ENCODE measurements at places on chromosomes 13 and 19. TPM values are rescaled to one million over a fixed set of nuclear protein-coding genes. Genes with fewer than 3 reads are reported as not detected.
A peak's percentile ranks its signal among the peaks of the same experiment; 100 is the strongest.

DNA sequence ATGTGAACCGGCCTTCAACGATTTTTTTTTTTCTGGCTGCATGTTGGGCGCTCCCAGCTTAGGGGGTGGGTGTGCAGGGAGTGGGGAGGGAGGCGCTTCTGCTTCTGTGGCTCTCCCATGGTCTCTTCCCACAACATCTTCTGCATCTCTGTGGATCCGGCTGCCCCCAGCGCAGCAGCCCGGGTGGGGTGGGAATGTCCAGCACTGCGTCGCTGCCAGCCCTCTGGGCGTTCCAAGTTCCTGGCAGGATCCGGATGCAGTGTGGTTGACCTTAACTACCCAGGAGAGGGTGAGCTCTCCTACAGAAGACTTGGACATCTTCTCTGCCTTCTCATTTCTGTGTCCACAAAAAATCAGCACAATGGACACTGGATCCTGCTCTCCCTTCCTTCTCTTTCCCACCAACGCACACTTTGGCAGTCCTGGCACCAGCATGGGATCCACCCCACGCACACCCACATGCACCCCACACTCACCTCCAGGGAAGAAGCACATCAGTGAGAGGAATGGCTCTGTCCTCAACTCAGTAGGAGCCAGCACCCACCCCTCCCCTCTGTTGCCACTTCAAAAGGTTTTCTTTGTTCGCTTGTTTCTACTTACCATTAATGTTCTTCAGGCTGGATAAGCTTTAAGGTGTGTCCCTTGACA, 177.3 kb downstream of the COL4A1 start:
- H3K4me3 ChIP-seq: no peak overlapping the region
- H3K36me3 ChIP-seq: no peaks in the 10 kb centered on the region
- no peaks in the 10 kb centered on the region for H3K4me1 ChIP-seq
- H3K27me3 ChIP-seq: no peaks in the 10 kb centered on the region
- H3K27ac ChIP-seq: no peak overlapping the region

DNA sequence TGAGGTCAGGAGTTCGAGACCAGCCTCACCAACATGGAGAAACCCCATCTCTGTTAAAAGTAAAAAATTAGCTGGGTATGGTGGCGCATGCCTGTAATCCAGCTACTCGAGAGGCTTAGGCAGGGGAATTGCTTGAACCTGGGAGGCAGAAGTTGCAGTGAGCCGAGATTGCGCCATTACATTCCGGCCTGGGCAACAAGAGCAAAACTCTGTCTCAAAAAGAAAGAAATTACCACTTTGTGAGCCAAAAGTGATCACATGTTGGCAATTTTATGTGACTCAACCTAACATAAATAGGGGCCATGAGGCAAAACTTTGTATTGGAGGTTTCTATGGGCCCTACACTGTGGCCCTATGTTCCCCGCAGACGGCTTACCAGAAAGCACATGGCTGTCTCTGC, 72.2 kb downstream of the MAP4K1 start:
- no peak overlapping the region for H3K27ac ChIP-seq
- no peaks in the 10 kb centered on the region for H3K36me3 ChIP-seq
- no peak for DNase-seq
- no peaks in the 10 kb centered on the region for H3K4me1 ChIP-seq
- H3K4me3 ChIP-seq: no peak overlapping the region

DNA sequence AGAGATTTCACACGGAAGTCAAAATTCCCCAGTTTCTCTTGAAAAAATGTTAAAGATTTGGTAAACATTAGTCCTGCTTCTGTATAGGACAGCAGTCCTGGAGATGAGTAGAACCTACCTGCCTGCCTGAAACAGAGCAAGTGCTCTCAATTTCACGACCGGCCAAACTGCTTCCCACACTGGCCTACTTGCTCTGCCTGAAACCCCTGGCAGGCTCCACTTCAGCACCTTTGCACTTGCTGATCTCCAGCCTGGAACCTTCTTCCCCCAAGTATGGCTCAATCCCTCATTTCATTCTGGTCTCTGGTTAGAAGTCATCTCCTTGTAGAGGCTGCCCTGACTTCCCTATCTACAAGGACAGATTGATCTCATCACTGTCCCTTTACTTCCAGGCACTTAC, 271.4 kb downstream of the DLEU7 start:
- no peak for DNase-seq
- H3K36me3 ChIP-seq: no peaks in the 10 kb centered on the region
- no peak overlapping the region for H3K4me3 ChIP-seq

DNA sequence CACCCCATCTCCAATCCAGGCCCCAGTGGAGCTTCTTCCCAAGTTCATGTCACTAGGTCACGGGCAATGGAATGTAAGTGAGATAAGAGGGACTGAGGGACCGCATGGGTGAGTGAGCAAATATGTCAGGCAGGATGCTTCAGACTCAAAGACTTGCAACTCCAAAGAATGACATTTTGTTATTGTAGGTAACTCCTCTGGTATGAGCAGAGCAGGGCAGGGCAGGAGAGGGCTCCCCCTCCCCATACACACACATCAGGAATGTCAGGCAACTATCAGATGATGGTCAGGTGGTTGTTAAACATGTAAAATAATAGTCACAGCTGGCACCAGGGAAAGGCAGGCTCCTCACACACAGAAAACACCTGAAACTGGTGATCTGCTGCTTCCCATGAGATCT, 10.6 kb downstream of the ERVV-2 start:
- DNase-seq: peak; percentile 21
- no peaks in the 10 kb centered on the region for H3K27me3 ChIP-seq
- no peak overlapping the region for H3K27ac ChIP-seq
- H3K4me1 ChIP-seq: no peaks in the 10 kb centered on the region
- no peaks in the 10 kb centered on the region for H3K36me3 ChIP-seq

DNA sequence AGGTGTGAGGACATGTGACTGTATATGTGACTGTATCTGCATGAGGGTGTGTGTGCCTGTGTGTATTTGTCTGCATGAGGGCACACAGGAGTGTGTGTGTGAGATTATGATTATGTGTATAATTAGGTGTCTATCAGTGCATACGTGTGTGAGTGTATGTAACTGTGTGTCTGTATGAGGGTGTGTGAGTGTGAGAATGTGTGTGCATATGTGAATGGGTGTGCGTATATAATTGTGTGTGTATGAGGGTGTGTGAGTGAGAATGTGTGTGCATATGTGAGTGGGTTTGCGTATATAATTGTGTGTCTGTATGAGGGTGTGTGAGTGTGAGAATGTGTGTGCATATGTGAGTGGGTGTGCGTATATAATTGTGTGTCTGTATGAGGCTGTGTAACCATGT, 3.0 kb upstream of the ACSBG2 start:
- no peaks in the 10 kb centered on the region for H3K27me3 ChIP-seq
- no peak for DNase-seq
- H3K36me3 ChIP-seq: no peaks in the 10 kb centered on the region
- H3K4me3 ChIP-seq: no peak overlapping the region

- peak overlapping the region; percentile 69 for H3K4me3 ChIP-seq
- H3K27ac ChIP-seq: peak overlapping the region; percentile 49
- peaks cover 26% of the 10 kb centered on the region for H3K4me1 ChIP-seq
- no peaks in the 10 kb centered on the region for H3K36me3 ChIP-seq
These were observed 4.1 kb downstream of the IRS2 start for GRCh38 chr13:109782066-109782822.

CCL25 gene
- not detected for total RNA-seq

GRCh38 chr13:82439159-82439904, 1442.9 kb downstream of the SLITRK1 start:
- no peaks in the 10 kb centered on the region for H3K4me1 ChIP-seq
- no peaks in the 10 kb centered on the region for H3K27me3 ChIP-seq
- no peaks in the 10 kb centered on the region for H3K36me3 ChIP-seq
- no peak overlapping the region for H3K27ac ChIP-seq
- no peak for DNase-seq

GRCh38 chr19:22919946-22920345, 83.0 kb downstream of the ZNF728 start:
- H3K4me1 ChIP-seq: no peaks in the 10 kb centered on the region
- H3K27me3 ChIP-seq: no peaks in the 10 kb centered on the region
- H3K4me3 ChIP-seq: no peak overlapping the region
- no peak overlapping the region for H3K27ac ChIP-seq

GRCh38 chr13:82720986-82721385, 1161.3 kb downstream of the SLITRK1 start:
- no peaks in the 10 kb centered on the region for H3K4me1 ChIP-seq
- H3K27me3 ChIP-seq: no peaks in the 10 kb centered on the region
- H3K27ac ChIP-seq: no peak overlapping the region

APOE gene
- 122 TPM for total RNA-seq

DNA sequence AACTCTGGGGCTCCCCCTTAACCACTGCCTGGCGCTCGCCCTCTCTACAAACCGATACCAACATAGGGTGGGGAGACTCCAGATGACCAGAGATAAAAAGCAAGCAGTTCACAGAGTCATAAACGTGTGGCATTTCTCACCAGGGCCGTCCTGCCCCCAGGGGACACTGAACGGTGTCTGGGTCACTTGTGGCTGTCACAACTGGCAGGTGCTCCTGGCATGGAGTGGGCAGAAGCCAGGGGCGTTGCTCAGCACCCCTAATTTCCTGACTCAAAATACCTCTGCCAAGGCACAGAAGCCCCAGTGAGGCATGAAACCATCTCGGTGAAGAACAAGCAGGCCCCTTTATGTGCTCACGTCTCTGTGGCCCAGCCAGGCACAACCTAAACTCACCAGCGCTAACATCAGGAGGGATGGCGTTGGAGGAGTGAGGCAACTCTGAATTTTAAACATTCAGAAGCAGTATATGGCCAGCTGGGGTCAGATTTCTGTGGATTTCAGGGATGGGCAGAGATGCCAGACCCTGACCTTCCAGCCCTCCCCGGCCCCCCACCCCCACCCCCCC, 1.8 kb downstream of the PIP5K1C start:
- H3K36me3 ChIP-seq: no peaks in the 10 kb centered on the region
- no peak overlapping the region for H3K27ac ChIP-seq
- DNase-seq: no peak
- no peak overlapping the region for H3K4me3 ChIP-seq

DNA sequence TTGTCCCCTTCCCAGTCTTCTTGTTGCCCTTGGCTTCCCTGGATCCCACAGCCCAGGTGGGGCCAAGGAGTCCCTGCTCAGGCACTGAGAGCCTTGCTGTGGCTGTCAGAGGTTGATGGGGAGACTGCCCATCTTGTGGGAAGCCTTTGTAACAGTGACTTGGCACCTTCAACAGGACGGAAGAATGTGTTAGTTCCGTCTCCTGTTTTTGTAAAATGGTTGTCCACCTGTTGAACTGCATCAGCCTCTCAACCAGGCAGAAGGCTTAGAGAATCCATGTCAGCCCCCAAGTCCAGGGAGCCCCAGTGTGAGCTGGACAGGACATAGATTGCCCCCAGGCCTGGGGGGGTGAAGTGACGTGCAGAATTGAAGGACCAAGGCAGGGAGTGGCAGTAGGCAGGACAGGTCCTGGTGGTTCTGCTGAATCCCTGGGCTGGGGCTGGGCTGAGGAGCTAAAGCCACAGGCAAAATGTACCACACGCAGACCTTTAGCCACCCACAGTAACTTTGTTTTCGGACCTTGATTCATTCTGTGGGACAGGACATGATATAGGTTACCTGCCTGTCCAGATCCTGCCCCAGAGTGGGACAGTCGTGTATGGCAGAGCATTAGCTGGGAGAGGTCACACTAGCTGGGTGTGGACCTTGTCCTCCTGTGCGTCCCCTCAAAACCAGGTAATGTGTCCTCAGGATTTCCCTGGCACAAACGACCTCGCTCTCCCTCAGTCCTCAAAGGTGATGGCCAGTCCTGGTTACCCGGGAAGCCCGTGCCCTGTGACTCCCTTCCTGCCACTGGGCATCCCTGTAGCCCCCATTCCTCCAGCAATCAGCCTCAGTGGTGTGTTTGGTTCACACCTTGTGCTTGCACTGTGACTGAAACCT, 47.0 kb downstream of the GATAD2A start:
- H3K4me1 ChIP-seq: peaks cover 24% of the 10 kb centered on the region
- DNase-seq: no peak
- no peaks in the 10 kb centered on the region for H3K27me3 ChIP-seq

SBK3 gene
- total RNA-seq: 0.66 TPM

- DNase-seq: no peak
- H3K27me3 ChIP-seq: no peaks in the 10 kb centered on the region
These were observed 4.9 kb downstream of the LIPE start for GRCh38 chr19:42422092-42422900.

GRCh38 chr19:35347171-35347929, at the start of gene FFAR1:
Gene FFAR1, plus strand, starts transcription at chr19:35347902. Its CDS starts 3,650 bp downstream, at chr19:35351552.
- no peaks in the 10 kb centered on the region for H3K27me3 ChIP-seq
- H3K36me3 ChIP-seq: no peaks in the 10 kb centered on the region
- H3K4me3 ChIP-seq: no peak within 1 kb of the TSS
- no peaks in the 10 kb centered on the region for H3K4me1 ChIP-seq

- no peak overlapping the region for H3K27ac ChIP-seq
- no peaks in the 10 kb centered on the region for H3K27me3 ChIP-seq
- no peak for DNase-seq
These were observed 15.6 kb downstream of the FBXO46 start for GRCh38 chr19:45715139-45715538.

DNA sequence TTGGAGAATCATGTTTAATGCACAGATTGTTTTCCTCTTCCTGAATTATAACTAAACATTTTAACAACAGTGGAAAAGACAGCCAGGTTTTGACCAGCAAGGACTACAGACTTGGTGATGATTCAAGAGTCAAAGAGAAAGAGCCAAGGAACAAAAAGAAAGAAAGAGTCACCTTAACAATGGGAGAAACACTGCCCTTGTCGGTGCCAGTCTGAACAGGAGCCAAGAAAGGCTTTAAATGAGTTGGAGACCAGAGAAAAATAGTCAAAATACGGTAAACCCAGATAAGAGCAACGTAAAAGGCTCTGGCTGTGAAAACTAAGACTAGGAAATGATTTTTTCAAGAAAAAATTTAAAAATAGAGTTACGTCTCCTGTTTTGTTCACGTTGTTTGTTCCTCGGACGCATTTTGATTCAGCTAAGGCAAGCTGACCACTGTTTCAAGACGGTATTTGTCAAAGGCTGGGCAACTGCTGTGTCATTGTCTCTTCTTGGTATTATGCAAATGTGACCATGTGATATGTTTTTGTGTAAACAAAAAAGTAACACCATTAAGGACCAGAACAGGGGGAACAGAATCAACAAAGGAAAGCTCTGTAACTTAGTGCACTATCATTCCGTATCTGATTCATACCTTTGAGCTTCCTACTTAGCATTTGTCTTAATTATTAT, 634.5 kb downstream of the LIG4 start:
- no peaks in the 10 kb centered on the region for H3K27me3 ChIP-seq
- no peaks in the 10 kb centered on the region for H3K36me3 ChIP-seq
- no peak overlapping the region for H3K27ac ChIP-seq
- DNase-seq: no peak
- no peak overlapping the region for H3K4me3 ChIP-seq

TBXA2R gene
- 6.7 TPM for total RNA-seq

ATP5F1D gene
- total RNA-seq: 183 TPM

GRCh38 chr19:14495672-14496028, 277 bp downstream of the GIPC1 start:
- H3K4me1 ChIP-seq: peaks cover 17% of the 10 kb centered on the region
- H3K27ac ChIP-seq: no peak overlapping the region
- H3K36me3 ChIP-seq: no peaks in the 10 kb centered on the region
- H3K4me3 ChIP-seq: peak overlapping the region; percentile 69

USHBP1 gene
- 8.9 TPM for total RNA-seq

- no peaks in the 10 kb centered on the region for H3K27me3 ChIP-seq
- H3K4me3 ChIP-seq: no peak overlapping the region
- no peak for DNase-seq
- no peaks in the 10 kb centered on the region for H3K4me1 ChIP-seq
- H3K27ac ChIP-seq: no peak overlapping the region
These were observed 204.3 kb downstream of the SLITRK1 start for GRCh38 chr13:83677985-83678384.
